ENCODE measurements at places on chromosomes 2 and 18. TPM values are rescaled to one million over a fixed set of nuclear protein-coding genes. Genes with fewer than 3 reads are reported as not detected.

DNA sequence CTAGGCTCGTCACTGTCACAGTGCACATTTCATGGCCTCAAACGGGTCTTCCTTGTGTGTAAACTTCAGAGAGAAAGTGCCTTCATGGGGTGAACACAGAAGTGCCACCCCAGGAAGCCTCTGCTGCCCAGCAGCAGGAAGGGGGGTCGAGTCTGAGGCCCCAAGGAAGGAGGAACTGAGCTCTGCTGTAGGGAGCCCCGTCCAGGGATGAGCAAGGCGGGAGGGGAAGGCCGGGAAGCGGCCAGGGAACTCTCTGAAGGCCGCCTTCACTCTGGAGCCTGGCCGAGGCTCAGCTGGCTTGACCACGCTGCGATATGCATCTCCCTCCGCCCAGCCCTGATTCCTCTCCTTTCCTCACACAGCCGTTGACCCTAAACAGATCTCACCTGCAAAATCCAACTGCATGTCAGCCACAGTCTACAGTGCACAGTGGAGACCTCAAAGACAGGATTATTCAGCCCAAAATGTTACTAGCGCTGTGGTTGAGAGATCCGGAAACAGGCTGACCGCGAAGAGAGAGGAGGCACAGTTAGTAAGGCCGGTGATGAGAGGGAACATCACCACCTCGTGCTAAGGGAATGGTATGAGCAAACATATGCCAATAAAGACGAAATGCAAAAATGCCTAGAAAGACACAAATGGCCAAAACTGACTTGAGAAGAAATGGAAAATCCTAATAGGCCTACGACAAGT is 34.2 kb upstream of the CTDP1 start:
- DNase-seq, result no peak

- DNase-seq, result no peak
These were observed 108.3 kb downstream of the CELF4 start for GRCh38 chr18:37457341-37457740.

GRCh38 chr2:175004980-175005732 is at the start of gene CHN1:
CHN1 (minus strand) TSS chr2:175005381; CDS start chr2:175004912, 469 bp downstream.
- no peak for DNase-seq

GRCh38 chr2:184562532-184562931 is 35.8 kb upstream of the ZNF804A start:
- no peak for DNase-seq

COLEC12 gene
- 1.8 TPM for total RNA-seq

VWA3B gene
- not detected for total RNA-seq

GRCh38 chr2:153864022-153864421 is 7.7 kb upstream of the GALNT13 start:
- no peak for DNase-seq

- no peak for DNase-seq
These were observed 19.8 kb downstream of the BIN1 start for GRCh38 chr2:127086990-127087790.

- no peak for DNase-seq
These were observed 377.4 kb downstream of the TGIF1 start for GRCh38 chr18:3827236-3827845.

- peak; percentile 78 for DNase-seq
These were observed 19.0 kb upstream of the DUSP19 start for GRCh38 chr2:183059561-183059960.

ANKRD39 gene
- total RNA-seq, result 22.6 TPM

DNA sequence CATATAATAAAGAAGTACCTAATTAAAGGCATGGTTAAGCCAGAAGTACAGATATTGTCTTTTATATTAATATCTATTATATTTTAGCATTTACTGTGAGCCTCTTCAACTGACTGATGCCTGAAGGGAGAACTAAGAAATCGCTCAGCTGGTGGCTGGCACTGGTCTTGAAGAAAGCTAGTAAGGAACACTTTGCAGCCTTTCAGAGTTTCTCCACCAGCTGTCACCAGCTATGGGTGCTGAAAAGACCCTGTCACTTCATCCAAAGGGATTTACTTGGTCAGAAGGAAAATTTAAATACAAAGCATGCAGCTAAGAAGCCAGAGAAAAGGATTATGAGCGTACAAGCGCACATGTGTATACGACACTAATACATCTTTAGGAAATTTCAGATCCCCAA is 525.9 kb downstream of the TMEM182 start:
- no peak for DNase-seq

PAPOLG gene
- total RNA-seq, result 15.1 TPM

DNA sequence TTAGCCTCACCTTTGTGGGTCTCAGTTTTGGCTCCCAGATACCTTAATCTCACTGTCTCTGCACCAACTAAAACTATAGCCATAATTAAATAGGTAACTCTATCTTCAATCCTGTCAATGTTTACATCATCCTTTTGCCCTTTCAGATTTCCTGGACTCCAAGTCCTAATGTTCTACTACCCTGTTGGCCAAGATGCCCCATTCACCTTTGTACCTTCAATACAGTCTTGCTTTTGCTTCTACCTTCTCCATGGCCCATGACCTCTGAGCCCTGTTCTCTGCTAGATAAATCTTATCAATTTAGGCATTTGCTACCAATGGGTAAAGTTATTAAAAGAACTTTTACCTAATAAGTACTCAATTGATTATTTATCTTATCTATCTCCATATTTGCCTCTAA is 635.5 kb downstream of the ARHGAP15 start:
- no peak for DNase-seq

TTC31 gene
- 19.1 TPM for total RNA-seq
